HS-5 (cell line): ENCODE measurements at places on chromosomes 1 and 21.

- no peak for DNase-seq
Measured at GRCh38 chr1:64243757-64244080, 40.3 kb downstream of the UBE2U start.

DNA sequence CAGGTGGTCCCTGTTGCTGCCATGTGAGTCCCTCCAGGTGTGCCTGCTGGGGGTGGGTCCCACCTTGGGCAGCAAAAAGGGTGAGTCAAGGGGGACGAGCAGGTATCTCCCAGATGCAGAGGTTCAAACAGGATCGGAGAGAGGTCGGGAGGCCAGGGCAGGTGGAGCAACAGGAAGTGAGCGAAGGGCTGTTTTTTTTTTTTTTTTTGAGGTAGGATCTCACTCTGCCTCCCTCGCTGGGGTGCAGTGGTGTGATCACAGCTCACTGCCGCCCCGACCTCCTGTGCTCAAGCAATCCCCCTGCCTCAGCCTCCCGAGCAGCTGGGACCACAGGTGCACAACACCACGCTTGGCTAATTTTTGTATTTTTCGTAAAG lies 39.4 kb downstream of the SLC2A7 start:
- DNase-seq = no peak

GRCh38 chr1:244788493-244789275 lies 46.8 kb upstream of the COX20 start:
- no peak for DNase-seq

DNA sequence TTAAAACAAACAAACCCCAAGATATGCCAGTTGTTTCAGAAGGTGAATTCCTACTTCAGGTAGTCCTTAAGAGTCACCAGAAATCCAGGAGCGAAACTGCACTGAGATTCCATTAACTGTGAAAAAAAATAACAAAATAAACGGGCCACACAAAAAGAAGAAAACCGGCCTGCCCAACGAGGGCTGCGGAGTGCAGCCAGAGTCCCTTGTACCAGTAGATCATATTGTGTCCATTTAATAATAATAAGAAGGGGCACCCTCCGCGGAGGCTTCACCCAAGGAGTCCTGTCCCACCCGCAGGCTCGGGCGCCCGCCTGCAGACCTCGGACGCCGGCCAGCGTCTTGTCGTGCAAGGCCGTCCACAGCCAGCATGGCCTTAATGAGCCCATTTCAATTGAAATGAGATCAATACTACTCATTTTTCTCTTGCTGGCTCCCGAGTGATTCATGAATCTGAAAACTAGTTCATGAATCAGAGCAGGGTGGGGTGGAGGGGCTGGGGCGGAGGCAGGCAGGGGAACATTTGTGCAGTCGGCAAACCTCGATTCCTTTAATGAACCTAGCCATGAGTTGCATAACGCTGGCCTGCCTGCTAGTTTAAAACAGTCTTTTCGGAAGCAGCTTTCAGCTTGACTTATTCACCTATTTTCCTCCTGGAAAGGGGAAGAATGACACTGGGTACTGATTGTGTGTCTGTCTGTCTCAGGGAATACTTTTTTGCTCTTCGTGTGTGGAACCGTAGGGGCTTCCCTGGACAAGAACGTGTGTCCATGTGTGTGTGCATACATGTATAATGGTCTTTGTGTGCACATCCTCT lies 113.1 kb upstream of the IRF2BP2 start:
- DNase-seq = peak; percentile 73

GRCh38 chr21:17128132-17128531 lies 384.7 kb upstream of the CXADR start:
- no peak for DNase-seq
